ENCODE measurements at places on chromosomes 3 and 15.

- DNase-seq: no peak
These were observed 3.9 kb downstream of the ABHD6 start for GRCh38 chr3:58241306-58242044.

- no peak for DNase-seq
These were observed 89.6 kb upstream of the ARPP21 start for GRCh38 chr3:35549690-35550089.

DNA sequence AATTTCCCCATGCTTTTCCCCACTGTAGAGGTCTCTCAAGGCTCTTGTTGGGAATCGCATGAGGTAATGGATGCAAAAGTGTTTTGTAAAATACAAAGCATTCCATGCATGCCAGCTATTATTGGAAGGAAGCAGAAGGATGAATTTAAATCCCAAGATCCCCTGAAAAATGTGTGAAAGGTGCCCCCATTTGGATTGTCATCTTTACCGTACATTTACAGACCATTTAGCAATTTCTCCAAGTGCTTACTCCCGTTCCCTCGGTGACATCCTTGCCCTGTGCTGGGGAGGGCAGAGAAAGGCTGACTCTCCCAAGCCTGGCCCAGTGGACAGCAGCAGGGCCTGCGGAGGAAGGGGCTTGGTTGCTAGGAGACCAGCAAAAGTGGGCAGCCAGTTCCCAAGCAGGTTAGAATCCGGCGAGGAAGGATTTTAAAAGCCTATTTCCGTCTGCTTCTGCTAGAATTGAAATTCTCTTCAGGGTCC is 31.1 kb upstream of the NEO1 start:
- DNase-seq: no peak

- no peak for DNase-seq
These were observed 71.0 kb downstream of the ATP10A start for GRCh38 chr15:25792128-25792527.

DNA sequence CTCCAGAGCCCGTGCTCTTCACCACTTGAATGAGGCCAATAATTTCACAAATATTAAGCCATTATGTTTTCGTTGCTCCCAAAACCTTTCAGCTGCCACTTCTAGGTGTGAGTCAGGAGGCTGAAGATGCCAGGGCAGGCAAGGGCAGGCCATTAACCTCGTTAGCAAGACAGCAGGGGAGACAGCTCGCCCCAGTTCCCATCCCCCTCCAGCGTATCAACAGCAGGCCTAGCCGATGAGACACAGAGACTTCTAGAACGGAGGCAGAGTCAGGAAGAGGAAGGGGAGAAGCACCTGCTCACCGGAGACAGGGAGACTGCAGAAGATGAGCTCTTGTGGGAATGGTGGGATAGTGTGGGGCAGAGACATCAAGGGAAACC is 28.0 kb upstream of the PLA2G4E start:
- DNase-seq: no peak

GRCh38 chr15:54836052-54836795 is 360.5 kb downstream of the RSL24D1 start:
- DNase-seq: no peak

GRCh38 chr3:179436517-179436916 is 14.8 kb downstream of the GNB4 start:
- no peak for DNase-seq

- DNase-seq: no peak
These were observed 300.9 kb downstream of the RORA start for GRCh38 chr15:60928210-60928609.

GRCh38 chr15:60993008-60993407 is 236.1 kb downstream of the RORA start:
- no peak for DNase-seq

DNA sequence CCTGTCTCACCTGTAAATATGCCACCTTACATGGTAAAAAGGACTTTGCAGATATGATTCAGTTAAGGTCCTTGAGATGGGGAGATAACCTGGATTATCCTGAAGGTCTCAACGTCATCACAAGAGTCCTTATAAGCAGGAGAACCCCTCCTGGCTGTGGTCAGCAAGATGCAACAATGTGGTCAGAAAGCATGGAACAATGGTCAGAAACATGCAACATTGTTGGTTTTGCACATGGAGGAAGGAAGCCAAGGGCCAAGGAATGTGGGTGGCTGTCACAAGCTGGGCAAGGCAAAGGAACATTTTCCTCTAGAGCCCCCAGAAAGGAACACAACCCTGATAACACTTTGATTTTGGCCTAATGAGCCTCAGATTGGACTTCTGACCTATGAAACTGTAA is 9.4 kb upstream of the SUMF1 start:
- DNase-seq: no peak

GRCh38 chr15:82709081-82709420 is 624 bp downstream of the AP3B2 start:
- peak; percentile 63 for DNase-seq

- no peak for DNase-seq
These were observed 12.8 kb upstream of the RFT1 start for GRCh38 chr3:53142986-53143385.

DNA sequence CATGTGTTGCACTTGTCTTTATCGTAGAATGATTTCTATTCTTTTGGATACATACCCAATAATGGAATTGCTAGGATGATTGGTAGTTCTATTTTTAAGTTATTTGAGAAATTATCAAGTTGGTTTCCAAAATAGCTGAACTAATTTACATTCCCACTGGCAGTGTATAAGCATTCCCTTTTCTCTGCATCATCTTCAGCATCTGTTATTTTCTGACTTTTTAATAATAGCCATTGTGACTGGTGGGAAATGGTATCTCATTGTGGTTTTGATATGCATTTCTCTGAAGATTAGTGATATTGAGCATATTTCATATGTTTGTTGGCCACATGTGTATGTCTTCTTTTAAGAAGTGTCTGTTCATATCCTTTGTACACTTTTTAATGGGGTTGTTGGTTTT is 81.7 kb upstream of the NUDT16 start:
- DNase-seq: no peak

GRCh38 chr15:92167451-92167850 is 226.2 kb upstream of the ST8SIA2 start:
- DNase-seq: no peak

DNA sequence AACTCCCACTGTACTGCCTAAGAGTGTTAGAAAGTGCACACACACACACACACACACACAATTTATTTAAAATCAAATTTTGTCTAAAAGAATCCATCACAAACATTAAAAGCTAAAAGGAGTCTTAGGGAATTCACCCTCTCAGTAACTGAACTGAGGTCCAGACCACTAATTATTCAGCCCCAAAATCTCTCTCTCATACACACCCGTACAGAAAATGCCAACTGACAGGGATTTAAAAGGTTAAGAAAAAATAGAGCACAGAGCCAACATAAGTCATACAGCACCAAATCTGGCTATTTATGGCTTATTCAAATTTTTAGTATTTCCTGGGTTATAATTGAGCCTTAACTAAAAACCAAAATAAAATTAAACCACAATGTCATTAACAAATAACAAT is 20.7 kb downstream of the GBE1 start:
- DNase-seq: no peak

DNA sequence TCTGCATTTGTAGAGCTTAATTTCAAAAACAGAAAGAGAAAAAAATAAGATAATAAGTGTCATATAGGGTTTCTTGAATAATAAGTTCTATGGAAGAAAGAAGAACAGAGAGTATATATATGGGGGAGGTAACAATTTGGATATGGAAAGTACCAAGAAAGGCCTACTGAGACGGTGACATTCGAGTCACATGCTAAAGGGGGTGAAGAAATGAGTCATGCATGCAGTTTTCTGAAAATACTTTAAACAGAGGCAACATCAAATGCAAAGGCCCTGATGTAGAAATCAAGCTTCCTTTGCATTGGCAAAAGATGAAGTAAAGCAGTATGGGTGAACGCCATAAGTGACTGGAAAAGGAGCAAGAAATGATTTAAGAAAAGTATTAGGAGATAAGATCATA is 371.6 kb upstream of the ZNF385D start:
- no peak for DNase-seq

GRCh38 chr15:77773903-77774302 is 141.2 kb upstream of the LINGO1 start:
- no peak for DNase-seq

- no peak for DNase-seq
These were observed 859.6 kb downstream of the EPHA3 start for GRCh38 chr3:89966877-89967665.

DNA sequence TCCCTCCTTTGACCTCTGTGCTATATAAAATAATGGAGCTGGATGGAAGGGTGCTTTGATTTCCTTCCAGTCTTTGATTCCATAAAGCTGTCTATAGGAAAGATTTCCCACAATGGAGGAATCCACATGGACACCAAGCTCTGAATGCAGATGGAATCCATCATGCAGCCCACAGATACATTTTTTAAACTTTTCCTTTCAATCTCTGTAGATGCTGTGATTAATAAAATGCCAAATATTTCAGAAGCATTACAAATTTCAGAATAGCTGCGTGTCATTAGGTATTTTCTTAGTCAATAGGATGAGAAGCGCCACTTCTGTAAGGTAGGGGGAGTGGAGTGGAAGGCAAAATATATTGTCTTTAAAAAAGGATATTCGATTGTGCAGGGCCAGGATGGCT is 489.0 kb downstream of the NTRK3 start:
- DNase-seq: no peak

DNA sequence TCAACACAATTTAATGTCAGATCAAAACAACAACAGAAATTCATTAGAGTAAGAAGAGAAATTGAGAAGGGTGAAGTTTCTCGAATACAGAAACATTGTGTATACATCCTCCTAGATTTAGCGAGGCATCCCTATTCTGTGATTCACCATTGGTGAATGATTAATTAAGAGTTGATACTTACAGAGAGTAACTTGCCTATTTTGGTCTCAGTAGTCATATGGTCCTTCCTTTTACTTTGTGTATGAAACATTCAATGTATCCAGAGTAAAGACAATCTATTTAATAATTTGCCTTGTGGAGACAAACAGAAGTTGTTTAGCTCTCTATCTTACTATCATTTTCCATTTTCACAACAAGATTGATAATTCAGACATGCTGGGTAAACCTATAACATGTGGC is 432.0 kb downstream of the ZPLD1 start:
- no peak for DNase-seq

DNA sequence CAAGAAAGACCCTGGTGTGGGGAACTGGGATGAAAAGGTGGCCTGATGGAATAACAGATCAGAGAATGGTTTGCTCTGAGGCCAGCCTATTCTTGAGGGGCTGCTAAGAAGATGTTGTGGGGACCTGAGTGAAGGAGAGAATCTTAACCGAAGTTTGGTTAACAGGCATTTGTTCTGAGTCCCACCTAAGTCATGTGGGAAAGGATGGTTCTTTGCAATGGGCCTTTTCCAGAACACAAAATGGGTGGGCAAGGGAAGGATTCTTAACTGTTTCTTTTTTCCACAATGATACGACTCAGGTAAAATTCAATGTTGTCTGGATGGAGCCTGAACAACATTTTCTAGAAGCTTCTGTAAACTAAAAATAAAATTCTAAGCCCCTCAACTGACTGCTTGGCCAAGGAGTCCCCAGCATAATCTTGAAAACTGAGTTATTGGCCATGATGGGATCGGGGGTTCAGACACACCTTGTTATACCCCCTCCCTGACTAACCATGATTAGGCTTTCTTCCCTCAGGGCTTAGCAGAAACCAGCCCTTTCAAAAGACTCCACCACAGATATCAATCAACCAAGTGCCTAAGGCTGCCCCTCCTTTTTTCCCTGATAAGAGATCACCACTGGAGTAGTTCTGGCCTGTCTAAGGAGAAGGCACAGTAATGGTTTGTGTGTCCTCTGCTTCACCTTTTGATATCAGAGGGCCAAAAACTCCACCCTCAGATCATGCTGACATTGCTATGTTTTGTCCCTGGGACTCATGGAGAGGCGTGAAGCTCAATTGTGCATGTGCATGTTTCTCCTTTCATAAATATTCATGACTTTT is 30.1 kb downstream of the SCN11A start:
- DNase-seq: no peak

DNA sequence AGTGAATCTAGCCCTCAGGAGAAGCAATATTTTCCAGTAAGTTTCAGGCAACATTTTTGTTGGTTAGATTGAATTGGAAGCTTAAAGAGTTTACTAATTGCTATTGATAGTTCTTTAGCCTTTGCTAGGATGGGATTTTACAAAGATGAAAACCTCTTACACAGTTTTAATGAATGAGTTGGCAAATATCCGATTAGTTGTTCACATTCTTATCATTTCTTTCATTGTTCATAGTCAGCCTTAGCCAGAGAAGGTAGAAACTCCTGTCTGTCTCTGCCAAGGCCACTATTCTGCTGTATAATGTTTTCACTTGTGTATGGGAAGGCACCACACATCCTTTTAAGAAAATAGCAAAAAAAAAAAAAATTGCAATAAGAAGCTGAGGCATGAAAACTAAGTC is 222.0 kb upstream of the MANF start:
- no peak for DNase-seq

DNA sequence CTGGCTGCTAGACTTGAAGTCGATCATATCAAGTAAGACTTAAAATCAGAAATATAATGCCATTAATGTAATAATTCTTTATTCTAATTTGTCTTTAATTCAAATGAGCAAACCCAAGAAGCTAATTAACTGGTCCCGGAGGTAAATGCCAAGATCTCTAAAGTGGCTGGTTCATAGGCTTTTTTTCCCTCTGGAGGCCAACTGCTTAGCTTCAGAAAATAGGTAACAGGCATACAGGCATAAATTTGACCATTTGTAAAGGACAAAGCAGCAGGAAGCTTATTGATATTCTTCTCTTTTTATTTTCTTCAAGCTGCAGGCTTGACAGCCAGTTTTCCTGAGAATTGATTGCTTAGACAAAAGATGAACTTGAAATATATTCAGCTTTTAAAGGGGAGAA is 158.6 kb upstream of the RAP2B start:
- DNase-seq: no peak

- no peak for DNase-seq
These were observed 12.3 kb upstream of the CORO2B start for GRCh38 chr15:68566377-68566954.

DNA sequence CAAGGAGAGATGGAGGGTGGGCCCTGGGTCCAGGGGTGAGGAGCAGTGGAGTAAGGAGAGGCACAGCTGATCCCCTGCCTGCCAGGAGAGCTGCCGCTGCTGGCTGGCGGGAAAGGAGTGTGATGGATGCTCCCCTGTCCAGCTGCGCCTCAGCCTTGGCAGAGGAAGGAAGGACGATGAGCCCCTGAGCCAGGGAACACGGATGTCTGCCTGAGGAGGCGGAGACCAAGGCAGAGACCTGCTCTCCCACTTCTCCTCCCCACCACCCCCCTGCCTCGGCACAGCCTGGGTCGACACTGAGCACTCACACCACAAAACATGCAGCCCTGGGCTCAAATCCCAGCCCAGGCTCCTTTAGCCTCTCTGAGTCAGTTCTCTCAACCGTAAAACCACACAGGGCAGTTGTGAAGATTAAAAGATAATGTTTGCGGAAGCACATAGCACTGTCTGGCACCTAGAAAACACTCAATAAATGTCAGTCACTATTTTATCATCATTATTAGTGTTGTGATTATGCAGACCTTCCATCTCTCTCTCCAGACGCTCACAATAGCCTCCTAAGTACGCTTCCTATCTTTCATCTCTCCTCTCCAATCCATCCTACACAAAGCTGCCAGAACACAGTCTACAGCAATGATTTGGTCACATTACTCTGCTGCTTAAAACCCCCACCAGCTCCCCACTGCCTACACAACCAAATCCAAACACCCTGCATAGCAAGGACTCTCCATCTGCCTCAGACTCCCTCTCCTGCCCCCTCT is 52.2 kb downstream of the SEMA5B start:
- DNase-seq: no peak
